HFFc6 (cell line): ENCODE measurements at places on chromosomes 16 and 17. TPM values are rescaled to one million over a fixed set of nuclear protein-coding genes. Genes with fewer than 3 reads are reported as not detected.
A peak's percentile ranks its signal among the peaks of the same experiment; 100 is the strongest.

The ARL6IP1 gene
- total RNA-seq, result 95.6 to 163 TPM (median 151 TPM) in 3 replicates

- no peak for DNase-seq
Measured at GRCh38 chr16:54362591-54363206, 76.1 kb upstream of the IRX3 start.

DNA sequence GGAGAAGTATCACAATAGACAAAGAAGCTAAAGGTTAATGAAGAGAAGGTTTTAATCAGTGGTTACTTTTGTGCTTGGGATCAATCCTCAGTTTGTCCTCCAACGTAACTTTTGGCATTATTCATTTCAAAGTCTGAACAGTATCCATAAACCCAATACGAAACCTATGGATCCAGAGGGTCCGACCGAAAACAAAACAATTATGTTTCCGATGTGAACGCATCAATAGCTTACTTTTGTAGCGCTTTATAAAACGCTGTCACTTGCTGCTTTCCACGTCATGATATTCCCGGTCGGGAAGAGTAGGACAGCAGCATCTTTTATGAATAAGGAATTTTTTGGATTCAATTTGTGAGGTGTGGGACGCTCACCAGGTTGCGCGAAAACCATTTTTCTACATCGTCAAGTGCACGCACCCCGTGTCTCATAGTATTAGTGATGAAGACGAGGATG is 383.8 kb downstream of the ZFHX3 start:
- DNase-seq, result no peak

GRCh38 chr17:78896091-78896833 is 6.7 kb downstream of the CEP295NL start:
- no peak for DNase-seq

GRCh38 chr17:48412841-48413240 is 17.2 kb downstream of the SKAP1 start:
- no peak for DNase-seq

The RGS11 gene
- total RNA-seq, result 1.6 to 2.4 TPM (median 2.1 TPM) in 3 replicates

GRCh38 chr17:31251105-31251969 is 45.7 kb downstream of the OMG start:
- no peak for DNase-seq

The ZMYND15 gene
- total RNA-seq, result not detected in 3 replicates

The CYBA gene
- total RNA-seq, result 29.0 to 243 TPM (median 188 TPM) in 3 replicates

- DNase-seq, result no peak
Measured at GRCh38 chr16:82042846-82043245, 7.8 kb downstream of the HSD17B2 start.

GRCh38 chr16:66976746-66977145 is 11.6 kb upstream of the CES4A start:
- no peak for DNase-seq

The CTRB1 gene
- not detected in 3 replicates for total RNA-seq

DNA sequence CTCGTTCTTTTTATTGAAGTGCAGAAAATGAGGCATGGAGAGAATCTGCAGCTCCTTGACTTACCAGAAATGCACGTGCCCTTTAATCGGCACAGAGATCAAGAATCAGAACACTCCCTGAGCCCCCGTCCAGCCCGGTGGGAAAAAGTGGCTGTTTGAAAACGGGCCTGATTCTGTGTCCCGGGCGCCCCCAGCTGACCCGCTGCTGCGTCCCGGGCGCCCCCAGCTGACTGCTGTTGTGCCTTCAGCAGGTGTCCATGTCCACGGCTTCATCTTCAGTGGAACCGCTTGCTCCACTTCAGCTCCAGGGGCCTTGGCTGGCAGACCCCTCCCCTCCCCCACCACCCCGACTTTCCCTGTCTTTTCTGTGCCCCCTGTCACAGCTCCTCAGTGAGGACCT is 47.8 kb downstream of the FOXK2 start:
- DNase-seq, result no peak

DNA sequence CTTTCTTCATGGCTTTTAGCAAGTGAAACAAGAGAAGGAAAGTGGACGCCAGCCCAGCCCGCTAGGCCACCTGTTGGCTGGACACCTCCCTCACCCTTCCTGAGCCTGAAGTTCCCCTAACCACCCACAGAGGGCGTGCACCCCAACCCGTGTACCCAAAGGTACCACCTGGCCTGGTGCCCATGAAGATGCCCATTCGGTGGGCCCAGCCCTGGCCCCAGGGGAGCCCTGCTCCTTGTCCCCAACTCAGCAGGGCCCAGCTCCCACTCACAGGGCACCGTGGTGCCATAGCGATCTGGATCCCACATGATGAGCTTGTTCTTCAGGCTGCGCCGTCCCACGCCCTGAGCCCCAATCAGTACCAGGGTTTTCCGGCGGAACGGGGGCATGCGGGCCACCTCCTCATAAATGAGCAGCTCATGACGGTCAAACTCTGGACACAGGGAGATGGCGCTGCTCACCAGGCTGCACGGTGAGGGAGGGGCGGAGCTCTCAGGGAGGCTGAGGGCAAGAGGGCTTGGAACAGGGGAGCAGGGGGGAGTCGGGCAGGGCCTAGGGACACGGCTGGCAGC is 26.8 kb downstream of the MPP2 start:
- no peak for DNase-seq

The RNF227 gene
- total RNA-seq, result 2.2 to 3.5 TPM (median 3.4 TPM) in 3 replicates

The SOX8 gene
- 0.06 to 0.07 TPM in 2 of 3 replicates, not detected in the other for total RNA-seq

GRCh38 chr16:4328046-4328781 is 12.3 kb downstream of the GLIS2 start:
- peak; percentile 83 for DNase-seq

GRCh38 chr17:50331085-50331791 is 14.7 kb upstream of the XYLT2 start:
- peak; percentile 85 for DNase-seq

The GFAP gene
- 0.36 TPM in 1 of 3 replicates, not detected in the others for total RNA-seq

GRCh38 chr17:57898487-57899311 is 48.9 kb upstream of the MRPS23 start:
- peak; percentile 55 for DNase-seq

DNA sequence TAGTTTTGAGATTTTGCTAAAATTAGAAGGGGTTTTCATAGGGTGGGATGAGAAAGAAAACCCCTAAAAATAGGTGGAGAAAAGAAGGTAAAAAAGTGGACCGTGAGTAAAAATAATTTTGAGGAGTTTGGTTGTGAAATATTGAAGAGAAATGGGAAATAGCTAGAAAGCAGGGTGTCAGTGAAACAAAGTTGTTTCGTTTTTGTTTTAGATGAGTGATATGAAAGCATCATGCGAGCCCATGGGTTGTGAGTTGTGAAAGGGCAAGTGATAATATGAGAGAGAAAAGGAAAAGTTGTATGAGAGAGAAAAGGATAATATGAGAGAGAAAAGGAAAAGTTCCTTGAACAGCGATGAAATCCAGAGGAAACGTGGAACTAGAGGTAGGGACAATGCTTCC is 7.3 kb upstream of the SMIM36 start:
- DNase-seq, result no peak

The SAMD14 gene
- 4.8 to 11.8 TPM (median 4.8 TPM) in 3 replicates for total RNA-seq

DNA sequence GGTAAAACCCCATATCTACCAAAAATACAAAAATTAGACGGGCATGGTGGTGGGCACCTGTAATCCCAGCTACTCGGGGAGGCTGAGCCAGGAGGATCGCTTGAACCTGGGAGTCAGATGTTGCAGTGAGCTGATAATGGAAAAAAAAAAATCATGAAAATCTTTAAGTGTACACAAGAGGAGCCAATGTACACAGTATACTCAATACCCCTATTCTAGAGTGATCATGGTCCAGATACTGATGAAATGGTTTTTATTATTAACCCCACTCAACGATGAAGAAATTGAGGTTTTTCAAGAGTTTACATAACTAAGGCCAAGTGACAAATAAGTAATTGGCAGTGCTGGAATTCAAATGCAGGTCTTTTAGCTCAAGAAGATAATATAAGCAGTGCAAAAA is 11.5 kb downstream of the HSD17B2 start:
- DNase-seq, result no peak

DNA sequence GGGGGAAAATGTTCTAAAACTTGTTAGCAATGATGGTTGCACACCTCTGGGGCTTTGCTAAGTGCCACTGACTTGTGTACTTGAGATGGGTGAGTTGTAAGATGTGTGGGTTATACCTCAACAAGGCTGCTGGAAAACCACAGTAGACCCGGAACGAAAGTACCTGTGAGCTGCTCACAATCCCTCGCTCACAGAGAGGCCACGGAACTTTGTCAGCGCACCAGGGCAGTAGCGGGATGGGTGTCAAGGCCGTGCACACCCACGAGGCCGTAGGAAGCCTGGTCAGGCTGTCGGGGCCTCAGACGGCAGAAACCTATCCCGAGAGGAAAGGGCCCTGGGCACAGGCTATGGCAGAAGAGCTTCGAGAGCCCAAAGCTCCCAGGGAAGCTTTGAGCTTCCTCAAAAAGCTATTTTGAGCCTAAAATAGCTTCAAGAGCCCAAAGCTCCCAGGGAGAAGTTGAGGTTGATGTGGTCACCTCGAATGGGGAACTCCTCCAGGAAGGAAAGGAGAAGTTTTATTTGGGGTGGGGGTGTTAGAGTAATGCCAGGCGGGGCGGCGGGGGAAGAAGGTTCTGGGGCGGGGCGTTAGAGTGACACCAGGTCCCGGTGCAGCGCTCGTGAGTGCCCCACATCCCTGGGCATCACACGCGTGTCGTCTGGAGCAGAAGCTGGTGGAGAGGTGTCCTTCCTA is 19.0 kb downstream of the CBFA2T3 start:
- DNase-seq, result no peak

The C16orf96 gene
- not detected in 3 replicates for total RNA-seq

- no peak for DNase-seq
Measured at GRCh38 chr17:48850792-48851323, 20.0 kb downstream of the CALCOCO2 start.

DNA sequence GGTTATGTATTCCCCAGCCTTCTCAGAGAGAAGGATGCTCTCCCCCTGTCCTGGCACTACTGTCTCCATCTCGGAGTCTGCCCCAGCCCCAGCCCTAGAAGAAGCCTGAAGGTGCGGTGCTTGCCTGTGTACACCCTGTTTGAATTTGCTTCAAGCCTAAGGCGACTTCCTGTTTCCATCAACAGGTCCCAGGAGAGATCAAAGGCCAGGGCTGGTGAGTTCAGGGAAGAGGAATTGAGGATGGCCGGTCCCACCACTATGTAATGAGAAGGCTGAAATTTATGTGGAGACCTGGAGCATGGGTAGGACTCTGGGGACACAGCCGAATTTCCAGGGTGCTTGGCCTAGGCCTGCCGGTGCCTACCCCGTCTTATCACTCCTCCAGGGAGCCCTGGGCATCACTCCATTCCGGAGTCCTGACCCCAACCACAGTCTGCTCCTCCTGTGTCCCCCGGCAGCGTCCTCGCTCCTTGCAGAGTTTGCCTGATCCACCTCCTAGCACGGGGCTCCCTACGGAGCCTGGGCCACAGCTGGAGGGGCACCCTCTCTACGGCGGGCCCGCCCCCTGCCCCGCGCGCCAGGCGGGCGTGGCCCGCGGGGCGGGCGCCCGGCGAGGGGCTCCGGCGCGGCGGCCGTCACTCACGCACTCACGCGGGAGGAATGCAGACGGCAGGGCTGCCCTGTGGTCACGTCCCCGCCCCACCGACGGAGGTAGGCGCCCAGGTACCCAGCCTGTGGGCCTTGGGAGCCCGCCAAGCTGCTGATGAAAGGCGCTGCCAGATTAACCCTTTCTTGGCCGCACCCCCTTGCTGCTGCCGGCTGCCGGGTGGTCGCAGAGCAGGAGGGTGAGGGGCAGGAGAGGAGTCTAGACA is 53.8 kb upstream of the TAC4 start:
- no peak for DNase-seq

The FBXW10 gene
- total RNA-seq, result not detected in 3 replicates

The CA7 gene
- total RNA-seq, result not detected in 3 replicates

DNA sequence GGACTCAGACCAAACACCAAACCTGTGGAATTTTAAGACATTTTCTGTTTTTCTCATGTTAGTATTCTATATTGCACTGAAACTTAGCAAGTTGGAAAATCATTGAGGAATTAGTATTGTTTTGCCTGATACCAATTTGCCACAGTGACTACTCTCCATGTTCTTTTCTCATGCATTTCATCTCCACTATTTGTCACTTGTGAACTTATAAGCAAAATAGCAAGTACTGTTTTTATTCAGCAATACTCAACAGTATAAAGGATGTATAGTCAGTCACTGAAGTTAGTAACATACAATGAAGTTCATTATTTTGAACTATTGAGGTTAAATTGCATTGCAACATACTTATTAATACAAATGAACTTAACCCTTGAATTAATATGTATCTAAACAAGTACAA is 5.8 kb upstream of the VPS35L start:
- DNase-seq, result no peak

DNA sequence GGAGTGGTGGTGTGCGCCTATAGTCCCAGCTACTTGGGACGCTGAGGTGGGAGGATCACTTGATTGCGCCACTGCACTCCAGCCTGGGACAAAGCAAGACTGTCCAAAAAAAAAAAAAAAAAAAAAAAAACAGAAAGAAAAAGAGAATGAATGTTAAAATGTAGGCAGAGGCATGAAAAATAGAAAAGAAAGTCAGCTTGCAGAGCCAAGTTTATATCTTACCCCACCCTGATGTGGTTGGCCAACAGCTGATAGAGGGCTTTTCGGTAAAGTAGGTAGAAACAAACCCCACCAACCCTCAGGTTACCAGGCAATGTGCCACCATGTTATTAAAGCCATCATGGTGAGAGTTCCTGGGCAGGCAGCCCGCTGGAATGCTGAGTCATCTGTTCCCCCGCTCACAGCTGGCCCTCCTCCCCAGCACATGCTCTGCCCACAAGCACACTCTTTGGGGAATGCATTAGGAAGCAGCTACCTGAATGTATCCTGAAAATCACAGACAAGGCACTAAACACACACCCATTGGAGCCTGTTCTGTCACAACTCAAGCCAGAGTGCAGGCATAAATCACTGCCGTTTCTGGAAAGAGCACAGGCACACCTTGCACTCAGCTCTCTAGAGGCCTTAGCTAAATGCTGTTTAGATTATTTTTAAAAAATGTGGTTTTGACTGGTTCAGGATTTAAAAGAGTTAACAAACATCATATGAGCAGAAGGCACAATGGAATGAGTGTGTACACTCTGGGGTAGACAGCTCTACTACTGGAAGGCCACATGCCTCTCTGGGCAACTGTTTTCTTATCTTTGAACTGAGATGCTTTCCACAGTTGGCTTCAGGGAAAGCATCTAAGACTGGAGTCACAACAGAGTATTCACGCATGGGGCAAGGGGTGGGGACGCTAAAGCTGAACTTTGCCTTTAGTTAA is 128.5 kb downstream of the PARN start:
- DNase-seq, result peak; percentile 86

The CNTD1 gene
- 0.15 to 0.46 TPM in 2 of 3 replicates, not detected in the other for total RNA-seq

The HDAC5 gene
- 53.5 to 79.8 TPM (median 73.0 TPM) in 3 replicates for total RNA-seq

DNA sequence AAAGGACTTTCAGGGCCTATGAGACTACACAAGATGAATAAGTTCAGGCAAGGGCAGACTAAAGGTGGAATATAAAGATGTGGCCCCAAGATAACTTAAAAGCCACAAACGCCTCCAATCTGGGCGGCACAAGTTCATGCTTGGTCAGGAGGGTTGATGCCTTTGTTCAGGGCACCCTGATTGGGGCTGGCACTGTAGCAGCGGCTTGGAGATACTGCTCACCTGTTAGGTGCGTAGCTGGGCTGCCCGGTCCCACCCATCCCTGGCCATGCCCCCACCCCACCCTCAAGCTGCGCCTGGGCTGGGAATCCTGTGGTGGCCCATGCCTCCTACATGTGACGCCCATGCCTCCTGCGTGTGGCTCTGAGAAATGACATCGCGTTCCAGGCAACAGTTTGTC is 12.5 kb upstream of the SLC13A2 start:
- no peak for DNase-seq

GRCh38 chr17:16512011-16512410 is 20.0 kb upstream of the LRRC75A start:
- no peak for DNase-seq

GRCh38 chr16:76913046-76913445 is 277.9 kb upstream of the MON1B start:
- no peak for DNase-seq

- DNase-seq, result no peak
Measured at GRCh38 chr17:80760511-80760911, 215.9 kb downstream of the RPTOR start.
